Activated T-cell treated with anti-CD3 and anti-CD28 coated beads, Interleukin-2, amount 50 U/mL, for 4 hours (primary cell): ENCODE measurements at places on chromosomes 3 and 15. TPM values are rescaled to one million over a fixed set of nuclear protein-coding genes. Genes with fewer than 3 reads are reported as not detected.

GRCh38 chr3:187705164-187705563, 2.8 kb upstream of the RTP2 start:
- DNase-seq = no peak

Gene KCNMB3
- 0.34 TPM for total RNA-seq

Gene CHDH
- total RNA-seq = 0.69 TPM

DNA sequence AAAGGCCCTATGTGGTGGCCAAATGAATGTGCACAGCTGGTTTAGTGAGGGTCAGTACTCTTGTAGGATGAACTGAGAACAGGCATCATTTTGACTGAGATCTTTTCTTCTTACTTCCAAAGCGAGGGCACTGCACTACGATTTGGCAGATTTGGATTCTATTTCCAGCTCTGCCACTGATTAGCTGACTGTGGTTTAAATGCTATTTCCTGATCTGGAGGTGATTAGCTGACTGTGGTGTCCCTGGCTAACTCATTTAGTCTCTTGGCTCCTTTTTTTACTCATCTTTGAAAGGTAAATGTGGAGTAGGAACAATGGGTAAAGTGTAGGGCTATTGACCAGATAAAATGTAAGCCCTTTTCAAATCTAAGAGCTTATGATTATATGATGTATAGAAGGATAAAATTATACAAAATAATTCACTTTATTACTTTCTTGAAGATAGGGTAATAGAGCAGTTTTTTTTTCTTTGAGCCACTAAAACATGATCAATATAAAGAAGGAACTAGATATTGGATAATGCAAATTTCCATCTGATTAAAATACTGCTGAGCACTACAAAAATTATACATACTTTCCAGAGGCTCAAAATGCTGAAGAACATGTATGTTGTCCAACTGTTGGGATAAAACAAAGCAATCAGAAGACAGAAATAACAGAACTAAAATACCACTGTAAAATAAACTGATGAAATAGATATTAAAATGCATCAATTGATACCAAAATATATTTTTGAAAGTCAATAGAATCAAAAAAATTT, 39.7 kb upstream of the PLOD2 start:
- DNase-seq = no peak

- DNase-seq = no peak
Observed at GRCh38 chr3:22704571-22705354, 498.4 kb upstream of the UBE2E2 start.

Gene RTP1
- total RNA-seq = not detected

Gene PRRT3
- total RNA-seq = 7.5 TPM

- no peak for DNase-seq
Observed at GRCh38 chr15:68501259-68501591, 69.3 kb upstream of the ITGA11 start.
